Astrocyte (in vitro differentiated cells and primary cell): ENCODE measurements at places on chromosomes 2 and 18. TPM values are rescaled to one million over a fixed set of nuclear protein-coding genes. Genes with fewer than 3 reads are reported as not detected.

SLC8A1 gene
- 33.5 and 34.8 TPM in 2 replicates for total RNA-seq

DNA sequence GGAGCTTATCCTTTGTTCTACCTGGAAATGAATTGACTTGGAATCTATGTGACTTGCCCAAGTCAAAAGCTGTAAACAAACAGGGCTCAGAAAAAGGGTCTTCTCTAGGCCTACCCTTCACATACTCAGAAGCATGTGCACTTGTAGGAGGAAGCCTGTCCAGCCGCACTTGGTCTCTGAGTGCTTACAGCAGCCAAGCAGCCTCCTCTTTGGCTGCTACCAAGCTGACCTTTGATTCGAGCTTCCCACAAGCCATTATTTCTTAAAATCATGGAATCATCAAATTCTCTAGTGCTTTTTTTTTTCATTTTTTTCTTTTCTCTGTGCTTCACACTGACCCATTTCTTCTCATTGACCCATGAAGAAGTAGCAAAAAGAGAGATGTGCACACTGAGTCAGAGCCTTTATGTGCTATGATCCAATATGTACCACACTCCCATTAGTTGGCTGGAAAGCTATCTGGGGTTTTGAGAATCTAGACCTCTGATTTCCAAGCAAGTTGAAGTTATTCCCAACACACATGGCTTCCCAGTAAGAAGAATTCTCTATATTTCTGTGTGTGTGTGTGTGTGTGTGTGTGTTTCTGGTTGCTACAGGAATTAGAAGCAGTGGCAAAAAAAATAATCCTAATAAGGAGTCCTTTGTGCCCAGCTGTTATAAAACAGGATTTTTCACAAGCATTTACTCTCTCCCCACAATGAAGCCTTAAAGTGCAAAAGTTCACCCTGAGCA lies 550.3 kb upstream of the TNP1 start:
- peaks cover 10% of the 10 kb centered on the region for H3K4me1 ChIP-seq
- H3K4me3 ChIP-seq, result no peak overlapping the region
- H3K27me3 ChIP-seq, result no peaks in the 10 kb centered on the region
- no peak for DNase-seq

- no peak overlapping the region for H3K4me3 ChIP-seq
- peaks cover 2% of the 10 kb centered on the region for H3K36me3 ChIP-seq
- H3K27ac ChIP-seq, result no peak overlapping the region
- no peaks in the 10 kb centered on the region for H3K27me3 ChIP-seq
- DNase-seq, result peak; percentile 42
Measured at GRCh38 chr2:32632089-32632488, 4.2 kb downstream of the TTC27 start.

- peak; percentile 11 for DNase-seq
- no peaks in the 10 kb centered on the region for H3K27me3 ChIP-seq
- H3K4me1 ChIP-seq, result no peaks in the 10 kb centered on the region
- H3K27ac ChIP-seq, result no peak overlapping the region
- no peak overlapping the region for H3K4me3 ChIP-seq
Measured at GRCh38 chr2:199488772-199489400, 31.1 kb upstream of the SATB2 start.

- peak; percentile 93 for DNase-seq
- no peaks in the 10 kb centered on the region for H3K27me3 ChIP-seq
- H3K27ac ChIP-seq, result peak overlapping the region; percentile 51
- H3K4me3 ChIP-seq, result no peak overlapping the region
Measured at GRCh38 chr2:177989029-177989885, 83.3 kb downstream of the PDE11A start.

GRCh38 chr2:20650393-20650876 lies 463 bp downstream of the HS1BP3 start:
- peaks cover 13% of the 10 kb centered on the region for H3K4me1 ChIP-seq
- H3K36me3 ChIP-seq, result no peaks in the 10 kb centered on the region
- H3K27me3 ChIP-seq, result peaks cover 12% of the 10 kb centered on the region
